ENCODE measurements at places on chromosomes 1 and 21.

DNA sequence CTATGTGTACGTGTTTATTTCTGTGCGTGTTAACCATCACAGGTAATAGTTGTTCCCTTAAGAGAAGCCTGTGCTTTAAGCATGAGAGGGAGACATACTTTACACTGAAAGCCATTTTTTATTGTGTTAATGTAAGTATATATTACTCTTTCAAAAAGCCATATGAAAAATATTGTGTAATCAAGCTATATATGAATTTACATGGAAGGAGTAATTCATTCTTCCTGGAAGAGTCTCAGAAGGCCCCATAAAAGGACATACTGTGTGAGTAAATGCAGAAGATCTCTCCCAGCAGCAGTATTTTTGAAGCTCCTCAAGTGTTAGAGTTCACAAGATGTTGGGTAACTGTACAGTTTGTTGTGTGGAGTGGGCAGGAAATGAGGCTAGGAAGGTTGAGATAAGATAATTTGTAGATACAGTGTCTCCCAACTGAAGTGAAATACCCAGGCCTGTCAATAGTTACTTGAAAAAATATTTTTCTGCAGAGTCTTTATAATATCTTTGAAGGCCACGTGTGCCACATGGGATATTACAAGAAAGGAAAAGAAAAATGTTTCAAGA lies 138.3 kb downstream of the PTGER3 start:
- no peak for DNase-seq

DNA sequence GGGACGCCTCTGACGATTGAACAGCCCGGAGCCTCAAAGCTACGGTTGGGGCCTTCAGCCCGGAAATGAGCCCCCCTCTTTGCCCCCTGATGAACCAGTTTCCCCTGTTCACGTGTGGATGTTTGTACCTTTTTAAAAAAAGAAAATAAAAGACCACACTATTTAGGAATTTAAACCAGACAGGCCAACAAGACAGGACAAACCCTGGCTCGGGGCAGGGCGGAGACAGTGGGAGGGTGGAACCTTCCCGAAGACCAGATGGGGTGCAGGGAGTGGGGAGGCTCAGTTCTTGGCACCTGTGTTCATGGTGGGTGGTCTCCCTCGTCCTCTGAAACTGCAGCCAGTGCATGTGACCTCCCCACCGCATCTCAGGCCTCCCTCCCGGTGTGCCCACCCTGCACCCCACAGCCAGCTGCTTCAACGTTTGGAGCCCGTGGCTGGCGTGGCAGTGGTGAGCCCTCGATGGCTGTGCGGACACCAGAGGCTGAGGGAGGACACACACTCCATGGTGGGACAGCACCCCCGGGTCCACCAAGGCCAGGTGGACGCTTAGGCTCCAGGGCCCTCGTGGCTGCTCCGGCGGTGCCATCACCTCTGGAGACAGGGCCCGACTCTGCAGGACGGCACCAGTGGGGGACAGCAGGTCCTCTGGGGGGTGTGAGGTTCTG lies 45.6 kb downstream of the COL18A1 start:
- DNase-seq = no peak

DNA sequence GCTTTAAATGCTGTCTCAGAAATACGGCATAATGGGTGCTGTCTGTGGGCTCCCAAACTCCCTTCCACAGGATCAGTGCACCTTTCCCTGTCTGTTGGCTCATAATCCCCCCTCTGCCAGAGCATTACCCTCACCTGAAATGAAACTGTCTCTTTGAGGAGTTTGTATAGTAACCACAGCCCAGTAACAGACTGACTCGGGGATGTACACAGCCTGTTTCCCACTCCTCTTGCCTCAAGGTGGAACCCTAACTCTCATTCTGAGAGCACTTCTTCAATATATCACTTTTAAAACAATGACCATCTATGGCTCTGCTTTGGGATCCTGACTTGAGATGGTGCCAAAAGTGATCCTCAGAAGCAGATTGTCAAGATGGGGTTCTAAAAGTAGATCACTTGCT lies 332.5 kb downstream of the AMY1C start:
- no peak for DNase-seq

DNA sequence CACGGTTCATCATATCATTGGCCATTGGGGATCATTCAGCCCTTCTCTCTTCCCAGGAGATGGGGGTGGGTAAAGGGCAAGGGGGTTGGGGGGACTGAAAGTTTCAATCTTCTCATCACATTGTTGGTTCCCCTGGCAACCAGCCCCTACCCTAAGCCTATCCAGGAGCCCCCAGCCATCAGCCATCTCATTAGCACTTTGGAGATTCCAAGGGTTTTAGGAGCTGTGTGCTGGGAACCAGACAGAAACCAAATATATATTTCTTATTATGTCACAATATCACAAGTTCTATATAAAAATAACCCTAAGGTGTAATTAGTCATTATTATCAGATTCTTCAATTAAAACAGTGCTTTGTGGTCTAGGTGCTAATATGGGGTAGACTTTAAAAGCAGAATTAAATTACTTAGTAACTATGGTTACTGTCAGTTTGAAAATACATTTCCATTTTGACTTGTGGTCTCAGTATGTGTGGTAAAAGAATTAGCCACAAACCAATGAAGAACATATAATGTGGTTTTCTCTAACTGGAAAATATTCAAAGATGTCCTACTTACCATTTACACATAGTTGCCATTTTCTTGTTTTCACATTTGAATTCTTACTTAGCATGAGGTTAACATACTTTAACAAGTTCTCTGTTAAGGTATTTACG lies 28.1 kb downstream of the IL23R start:
- no peak for DNase-seq

DNA sequence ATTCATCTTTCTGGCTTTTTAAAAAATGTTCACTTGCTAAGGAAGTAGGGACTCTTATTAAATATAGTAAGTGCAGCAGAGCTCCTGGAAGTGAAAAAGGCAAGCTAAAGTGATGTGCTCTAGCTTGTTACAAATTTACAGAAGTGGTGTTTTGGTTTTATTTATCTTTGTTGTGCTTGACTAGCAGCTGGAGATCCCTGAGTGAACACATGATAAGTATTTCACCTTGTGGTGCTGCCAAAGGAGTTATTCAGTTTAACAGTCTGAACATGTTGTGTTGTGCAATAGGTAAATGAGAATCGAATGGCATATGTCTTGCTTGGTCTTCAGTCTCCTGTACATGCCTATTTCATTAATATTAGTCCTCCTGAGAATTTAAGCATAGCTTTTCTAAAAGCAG lies 315.7 kb downstream of the TPR start:
- no peak for DNase-seq

DNA sequence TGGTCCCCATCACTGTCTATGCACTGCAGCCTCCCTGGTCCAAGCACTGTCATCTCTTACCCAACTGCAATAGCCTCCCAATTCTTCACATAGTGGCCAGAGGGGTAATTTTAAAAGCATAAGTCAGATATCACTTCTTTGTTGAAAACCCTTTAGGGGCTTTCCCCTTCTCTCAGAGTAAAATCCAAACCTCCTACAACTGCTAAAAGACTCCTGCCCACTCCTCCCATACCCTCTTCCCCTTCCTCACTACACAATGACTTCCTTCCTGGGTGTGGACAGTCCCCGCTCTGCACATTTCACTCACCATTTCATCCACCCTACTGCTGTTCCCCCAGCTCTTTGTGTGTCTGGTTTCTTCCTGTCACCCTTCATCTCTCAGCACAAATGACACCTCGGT lies 8.3 kb downstream of the MCOLN2 start:
- DNase-seq = no peak

DNA sequence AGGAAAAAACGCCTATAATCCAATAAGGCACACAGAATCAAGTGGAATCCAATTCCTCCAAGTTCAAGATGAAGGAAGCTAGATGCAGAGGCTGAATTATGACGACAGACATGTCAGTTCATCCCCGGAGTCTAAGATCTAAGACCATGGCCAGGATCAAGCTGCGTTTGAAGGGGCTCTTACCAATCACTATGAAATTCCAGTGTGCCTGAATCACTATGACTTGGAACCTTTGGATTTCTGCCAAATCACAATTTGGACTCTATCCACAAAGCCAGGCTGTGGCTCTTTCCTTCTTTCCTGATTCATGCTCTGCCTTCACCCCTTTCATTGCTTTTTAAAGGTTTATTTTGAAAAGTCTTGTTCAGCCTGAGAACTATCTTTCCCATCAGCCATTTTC lies 17.1 kb downstream of the OLIG2 start:
- DNase-seq = no peak

DNA sequence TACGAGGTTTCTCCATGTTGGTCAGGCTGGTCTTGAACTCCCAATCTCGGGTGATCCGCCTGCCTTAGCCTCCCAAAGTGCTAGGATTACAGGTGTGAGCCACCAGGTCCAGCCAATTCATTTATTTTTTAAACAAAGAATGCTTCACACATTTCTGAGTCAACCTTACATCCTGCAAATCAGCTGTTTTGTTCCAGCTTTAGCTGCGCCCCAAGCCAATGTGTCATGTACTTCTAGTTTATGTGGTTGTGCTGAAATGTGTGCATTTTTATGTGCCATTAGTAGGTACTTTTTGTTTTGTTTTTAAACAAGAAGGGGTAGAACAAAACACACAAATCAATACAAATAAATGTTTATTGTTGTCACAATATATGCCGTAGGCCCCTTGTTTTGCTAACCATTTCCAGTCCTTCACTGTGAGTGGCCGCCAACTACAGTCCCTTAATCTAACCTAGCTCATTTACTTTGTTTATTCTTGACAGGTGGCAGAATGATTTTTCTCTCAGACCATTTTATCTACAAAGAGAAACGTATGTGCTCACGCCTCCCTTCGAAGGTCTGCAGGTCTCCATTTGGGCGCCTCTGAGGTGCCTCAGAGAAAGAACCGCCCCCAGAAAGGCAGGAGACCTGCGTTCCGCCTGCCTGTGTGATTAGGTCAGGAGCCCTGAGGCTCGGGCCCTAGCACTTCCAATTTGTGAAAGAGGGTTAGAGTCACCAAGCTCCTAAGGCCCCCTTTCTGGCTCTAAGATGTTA lies 2.8 kb upstream of the CASQ2 start:
- no peak for DNase-seq

DNA sequence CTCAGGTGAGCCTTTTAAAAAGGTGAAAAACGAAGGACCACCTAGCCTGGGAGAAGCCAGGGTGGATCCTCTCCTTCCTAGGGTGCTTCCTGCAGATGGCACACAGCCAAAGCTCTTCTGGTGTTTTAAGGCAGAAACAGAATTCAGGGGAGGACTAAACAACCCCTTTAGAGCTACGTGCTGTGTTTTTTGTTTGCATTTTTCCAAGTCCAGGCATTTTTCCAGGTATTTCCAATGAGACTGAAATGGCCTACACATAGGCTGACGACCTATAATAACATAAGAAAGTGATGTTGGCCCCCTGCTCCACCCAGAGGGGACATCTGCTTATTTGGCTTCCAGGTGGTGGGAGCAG lies 83.8 kb downstream of the CAPZB start:
- no peak for DNase-seq

GRCh38 chr1:62625415-62625814 lies 28.1 kb downstream of the ANGPTL3 start:
- DNase-seq = no peak

DNA sequence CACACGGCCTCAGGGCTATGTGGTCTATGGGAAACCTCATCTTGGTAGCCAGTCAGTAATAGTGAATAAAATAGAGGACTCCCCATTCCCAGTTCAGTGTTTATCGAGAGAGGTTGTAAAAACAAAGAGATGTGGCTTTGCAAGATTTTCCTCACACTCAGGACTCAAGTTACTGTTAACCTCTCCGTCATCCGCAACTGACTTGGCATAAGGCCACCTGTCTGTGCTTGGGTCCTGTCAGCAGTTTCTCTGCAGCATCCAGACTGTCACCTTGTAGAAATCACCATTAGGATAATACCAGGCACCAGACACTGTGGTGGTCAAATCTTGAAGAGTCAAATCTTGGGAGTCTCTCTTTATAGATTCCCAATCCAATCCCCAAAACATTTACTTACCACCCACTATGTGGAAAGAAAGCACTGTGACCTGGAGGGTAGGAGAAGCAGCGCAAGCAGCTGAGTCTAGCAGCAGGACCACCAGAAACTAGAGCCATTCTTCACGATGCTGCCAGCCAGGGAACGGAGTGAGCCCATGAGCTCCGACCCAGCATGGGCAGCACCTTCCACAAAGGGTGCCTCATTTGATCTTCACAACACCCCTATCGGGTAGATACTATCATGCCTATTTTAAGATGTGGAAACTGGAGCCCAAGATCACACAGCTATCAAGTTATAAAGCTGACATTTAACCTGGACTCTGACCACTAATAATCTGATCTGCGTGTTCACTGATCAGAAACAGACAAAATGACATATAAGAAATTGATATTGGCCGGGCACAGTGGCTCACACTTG lies 5.6 kb upstream of the GPR25 start:
- DNase-seq = no peak

DNA sequence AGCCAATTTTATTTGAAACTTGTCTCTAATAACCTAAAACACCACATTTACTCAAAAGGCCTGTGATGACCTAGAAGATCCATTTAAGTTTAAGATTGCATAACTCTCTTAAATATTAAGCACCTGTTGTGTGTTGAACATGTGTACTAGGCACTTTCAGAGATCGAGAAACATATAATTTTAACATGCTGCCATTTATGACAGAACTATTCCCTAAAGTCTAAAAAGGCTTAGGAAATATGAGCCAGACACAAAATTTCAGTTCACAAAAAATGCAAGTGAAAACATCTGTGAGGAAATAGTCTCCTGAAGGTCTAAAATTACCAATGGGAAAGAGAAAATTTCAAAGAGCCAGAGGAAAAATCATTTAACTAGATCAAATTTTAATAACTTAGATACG lies 37.7 kb downstream of the CEP170 start:
- DNase-seq = no peak
